ENCODE measurements at places on chromosomes 13 and 19.

GRCh38 chr19:795691-796581 lies 1.3 kb upstream of the PTBP1 start:
- DNase-seq, result no peak

- DNase-seq, result no peak
Observed at GRCh38 chr13:38264363-38265131, 85.1 kb upstream of the UFM1 start.

DNA sequence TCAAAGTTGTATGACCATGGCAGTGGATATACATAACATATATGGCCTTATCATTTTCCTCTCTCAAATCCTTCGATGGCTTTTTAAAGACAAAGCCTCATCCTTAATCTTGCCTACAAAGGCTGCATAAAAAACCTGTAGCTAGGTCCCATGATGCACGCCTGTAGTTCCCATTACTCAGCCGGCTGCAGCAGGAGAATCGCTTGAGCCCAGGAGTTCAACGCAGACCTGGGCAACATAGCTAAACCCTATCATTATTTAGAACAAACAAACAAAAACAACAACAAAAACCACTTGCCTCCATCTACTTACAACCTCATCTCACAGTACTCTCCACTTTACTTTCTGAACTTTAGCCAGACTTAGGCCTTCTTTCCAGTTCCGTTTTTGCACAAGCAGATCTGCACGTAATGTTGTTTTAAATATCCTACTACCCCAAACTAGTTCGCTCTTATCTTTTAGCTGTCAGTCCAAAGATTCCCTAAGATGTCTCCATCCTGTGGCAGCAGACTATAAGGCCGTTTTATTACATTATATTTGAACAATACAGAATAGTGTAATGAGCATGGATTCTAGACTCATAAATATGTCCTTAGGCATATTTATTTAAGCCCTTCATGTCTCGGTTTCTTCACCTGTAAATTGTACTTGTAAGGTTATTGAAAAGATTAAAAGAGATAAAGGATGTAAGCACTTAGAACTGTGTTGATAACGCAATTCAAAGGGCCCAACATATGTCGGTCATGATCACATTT lies 969 bp upstream of the POMP start:
- DNase-seq, result peak; percentile 21

DNA sequence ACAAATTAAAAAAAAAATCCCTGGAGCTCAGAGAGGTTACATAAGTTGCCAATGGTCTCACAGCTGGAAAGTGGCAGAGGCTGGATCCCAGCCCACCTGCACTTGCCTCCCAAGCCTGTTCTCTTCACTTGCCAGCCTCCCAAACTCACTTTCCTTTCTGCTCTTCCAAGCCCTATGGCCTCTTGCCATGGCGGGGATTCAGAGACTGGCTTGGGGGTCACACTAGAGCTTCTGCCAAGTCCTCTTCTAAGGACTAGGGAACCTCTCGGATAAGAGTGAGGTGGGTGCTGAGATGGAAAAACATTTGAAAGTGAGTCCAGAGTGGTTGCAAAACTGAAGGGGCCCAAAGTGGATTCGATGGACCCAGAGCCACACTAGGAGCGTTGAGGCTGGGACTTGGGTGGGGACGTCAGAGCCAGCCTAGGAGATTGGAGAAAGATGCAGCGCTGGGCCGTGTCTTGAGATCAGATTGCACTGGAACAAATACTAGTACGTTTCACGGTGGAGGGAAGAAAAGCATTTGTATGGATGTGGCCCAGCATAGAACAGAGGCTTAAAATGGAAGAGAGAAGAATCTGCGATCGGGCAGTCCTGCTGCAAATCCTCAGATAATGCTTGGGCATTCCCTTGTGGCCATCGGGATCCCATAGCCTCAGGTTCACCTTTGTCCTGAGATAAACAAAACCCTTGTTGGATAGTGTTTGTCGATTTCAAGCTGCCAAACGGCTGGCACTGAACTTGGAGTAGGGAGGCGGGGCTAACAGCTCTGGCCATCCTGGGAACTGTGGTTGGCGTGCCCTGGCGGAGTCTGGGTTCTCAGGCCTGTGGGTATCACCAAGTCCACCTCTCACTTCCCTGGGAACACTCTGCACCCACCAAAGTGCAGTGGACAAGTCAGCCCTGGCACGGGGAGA lies 84.8 kb downstream of the ING1 start:
- DNase-seq, result no peak

- DNase-seq, result no peak
Observed at GRCh38 chr13:23715762-23716235, 145.6 kb downstream of the TNFRSF19 start.

DNA sequence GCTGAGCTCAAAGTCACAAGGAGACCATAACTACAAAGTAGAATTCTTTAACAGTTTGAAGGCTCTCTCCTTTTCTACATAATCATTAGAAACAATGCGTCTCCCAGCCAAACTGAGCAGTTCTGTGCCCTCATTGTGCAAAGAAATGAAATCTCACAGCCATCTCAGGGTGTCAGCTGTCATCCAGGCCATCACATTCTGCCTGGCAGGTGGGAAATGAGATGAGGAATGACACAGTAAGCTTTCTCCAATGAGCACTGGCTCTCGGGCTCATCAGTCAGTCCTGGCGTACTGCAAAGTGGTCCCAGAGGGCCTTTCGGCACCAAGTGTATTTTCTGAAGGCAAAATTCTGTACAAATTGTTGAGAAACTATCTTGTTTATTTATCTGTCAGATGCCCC lies 306.5 kb downstream of the KCTD12 start:
- no peak for DNase-seq

DNA sequence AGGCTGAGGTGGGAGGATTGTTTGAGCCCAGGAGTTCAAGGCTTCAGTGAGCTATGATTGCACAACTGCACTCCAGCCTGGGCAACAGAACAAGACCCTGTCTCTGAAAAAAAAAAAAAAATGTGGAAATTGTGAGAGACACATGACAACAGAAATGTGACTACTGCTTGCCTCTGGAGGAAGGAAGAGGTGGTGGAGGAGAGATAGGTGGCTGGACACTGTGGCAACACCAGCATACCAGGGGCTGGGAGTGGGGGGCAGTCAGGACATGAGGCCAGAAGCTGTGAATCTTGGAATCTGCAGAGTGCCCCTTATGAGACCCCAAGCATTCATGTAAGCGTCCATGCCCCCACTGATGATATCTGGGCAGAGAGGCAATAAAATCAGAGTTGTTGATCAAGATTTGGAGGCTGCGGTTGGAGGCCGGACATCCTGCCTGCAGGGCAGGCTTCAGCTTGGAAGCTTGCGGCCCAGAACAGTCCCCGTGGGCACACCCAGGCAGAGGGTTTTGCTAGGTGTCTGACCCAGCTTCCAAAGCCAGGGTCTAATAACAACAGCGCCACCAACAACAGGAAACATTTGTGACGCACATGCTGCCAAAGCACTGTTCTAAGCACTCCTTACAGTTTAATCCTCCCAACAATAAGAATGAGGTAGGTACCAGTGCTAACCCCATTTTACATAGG lies 16.9 kb downstream of the FAM187B start:
- DNase-seq, result no peak

DNA sequence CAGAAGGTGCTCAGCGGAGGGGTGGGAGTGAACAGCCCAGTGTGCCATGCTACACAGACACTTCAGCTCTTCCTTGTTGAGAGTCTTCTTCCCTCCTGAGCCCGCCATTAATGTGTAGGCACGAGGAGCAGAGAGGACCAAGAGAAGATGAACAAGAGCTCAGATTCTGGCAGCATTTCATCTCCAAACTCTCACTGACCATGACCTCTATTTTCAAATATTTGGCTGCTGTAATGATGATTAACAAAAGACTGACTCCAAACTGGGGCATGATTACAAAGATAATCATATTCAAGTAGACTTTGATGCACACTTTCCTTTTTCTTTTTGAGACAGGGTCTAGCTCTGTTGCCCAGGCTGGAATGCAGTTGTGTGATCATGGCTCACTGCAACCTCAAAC lies 236.5 kb downstream of the DCLK1 start:
- DNase-seq, result no peak

GRCh38 chr13:99998261-99998660 lies 16.7 kb downstream of the ZIC2 start:
- no peak for DNase-seq

GRCh38 chr13:79404985-79405384 lies 1.1 kb downstream of the RBM26 start:
- DNase-seq, result no peak

DNA sequence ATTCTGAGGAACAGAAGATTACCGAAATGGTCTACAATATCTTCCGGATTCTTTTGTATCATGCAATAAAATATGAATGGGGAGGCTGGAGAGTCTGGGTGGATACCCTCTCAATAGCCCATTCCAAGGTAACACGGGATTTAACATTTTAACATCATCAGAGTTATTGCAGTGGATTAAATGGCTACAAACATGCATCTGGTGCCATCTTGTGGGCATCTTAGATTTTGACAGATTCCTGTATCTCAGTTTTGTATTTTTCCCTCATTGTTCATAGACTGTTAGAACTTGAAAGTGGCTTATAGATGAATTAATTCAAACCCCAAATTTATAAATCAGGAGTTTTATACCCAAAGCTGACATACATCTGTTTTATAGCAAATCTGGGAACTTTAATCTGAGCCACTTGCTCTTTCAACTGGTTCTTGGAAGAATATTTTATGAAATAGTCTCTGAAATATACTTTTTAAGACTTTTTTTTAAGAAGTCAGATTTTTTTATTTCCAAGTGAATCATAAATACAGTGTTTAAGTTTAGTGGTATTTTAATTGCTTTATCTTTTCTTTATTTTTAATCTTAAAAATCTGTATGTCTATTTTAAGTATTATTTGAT lies 215.2 kb downstream of the NBEA start:
- peak; percentile 67 for DNase-seq

DNA sequence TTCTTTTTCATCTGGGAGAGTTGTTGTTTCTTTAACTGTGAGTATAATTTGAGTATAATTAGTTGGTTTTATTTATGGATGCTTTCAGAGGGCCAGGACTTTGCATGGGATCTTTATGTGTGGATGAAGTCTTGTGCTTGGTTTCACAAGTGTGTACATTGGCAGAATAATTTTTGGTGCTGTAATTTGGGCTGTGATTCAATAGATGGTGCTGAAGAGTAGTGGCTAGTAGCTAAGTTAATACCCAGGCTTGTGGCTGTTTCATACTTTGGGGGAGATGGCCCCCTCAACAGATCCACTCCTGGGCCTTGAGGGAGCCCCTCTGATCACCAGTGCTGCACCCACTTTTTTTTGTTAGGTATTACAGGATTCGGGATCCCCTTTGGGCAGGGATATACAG lies 1142.4 kb downstream of the SLITRK1 start:
- DNase-seq, result no peak

GRCh38 chr13:97198753-97199152 lies 23.4 kb upstream of the MBNL2 start:
- no peak for DNase-seq

- DNase-seq, result no peak
Observed at GRCh38 chr19:35461060-35461459, 13.0 kb downstream of the FFAR2 start.

DNA sequence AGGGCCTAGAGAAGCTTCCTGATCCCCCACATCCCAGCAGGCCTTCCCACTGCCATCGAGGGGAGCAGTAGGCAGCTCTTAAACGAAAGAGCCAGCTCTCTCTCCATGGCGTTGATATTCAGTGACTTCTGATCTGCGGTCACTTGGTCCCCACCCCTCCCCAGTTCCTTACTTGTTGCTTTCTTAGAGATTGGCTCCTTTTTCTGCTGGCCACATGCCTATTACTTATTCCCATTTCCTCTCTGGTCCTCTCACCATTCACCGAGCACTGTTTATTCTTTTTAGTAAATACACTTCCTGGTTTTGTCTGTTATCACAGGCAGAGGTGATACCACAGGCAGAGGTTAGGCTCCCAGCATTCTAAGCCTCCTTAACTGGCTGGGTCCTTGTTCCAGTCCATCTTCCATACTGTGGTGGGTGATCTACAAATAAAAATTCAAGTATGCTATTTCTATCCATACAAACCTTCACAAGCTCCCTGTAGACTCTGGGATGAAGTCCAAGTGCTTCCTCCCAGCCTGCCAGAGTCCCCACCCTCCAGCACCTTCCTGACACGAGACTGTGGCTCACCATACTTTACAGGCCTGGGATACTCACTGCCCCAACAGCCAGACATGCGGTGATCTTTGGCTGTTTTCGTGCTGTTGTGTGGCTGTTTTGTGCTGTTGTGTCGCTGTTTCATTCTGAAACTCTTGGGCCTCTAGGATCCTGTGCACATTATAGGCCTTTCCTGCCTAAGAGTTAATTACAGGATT lies 315.9 kb downstream of the ATP8A2 start:
- no peak for DNase-seq

GRCh38 chr19:30371161-30371836 lies 885 bp upstream of the ZNF536 start:
- DNase-seq, result no peak

DNA sequence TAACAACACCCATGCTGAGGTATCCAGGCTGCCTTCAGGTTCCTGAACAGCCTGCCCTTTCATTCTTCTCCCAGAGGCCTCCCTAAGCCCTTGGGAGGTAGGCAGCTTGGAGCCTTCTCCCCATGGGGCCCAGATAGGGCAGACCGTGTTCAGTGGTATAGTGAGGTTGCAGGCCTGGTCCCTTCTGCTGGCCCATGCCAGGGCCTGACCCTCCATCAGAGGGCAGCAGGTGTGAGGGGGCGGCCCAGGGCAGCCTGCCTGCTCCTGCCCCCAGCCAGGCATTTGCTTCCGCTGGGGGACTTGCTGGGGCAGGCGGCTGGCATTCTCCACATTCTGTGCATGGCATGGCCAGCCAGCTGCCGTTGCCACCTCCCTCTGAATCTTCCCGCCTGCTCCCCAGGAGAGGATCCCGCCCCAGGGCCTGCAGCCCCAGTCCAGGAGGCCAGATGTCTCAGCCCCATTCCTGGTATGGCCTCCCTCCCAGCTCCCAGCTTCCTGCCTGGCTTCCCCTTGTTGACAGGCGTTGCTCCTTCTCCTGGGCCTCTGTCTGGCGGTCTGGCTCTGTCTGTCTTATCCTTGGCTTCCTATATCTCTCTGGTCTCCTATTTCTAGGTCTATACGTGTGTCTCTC lies 8.9 kb downstream of the CIC start:
- no peak for DNase-seq

- peak; percentile 81 for DNase-seq
Observed at GRCh38 chr19:51158474-51159129, 16.5 kb downstream of the SIGLEC7 start.

DNA sequence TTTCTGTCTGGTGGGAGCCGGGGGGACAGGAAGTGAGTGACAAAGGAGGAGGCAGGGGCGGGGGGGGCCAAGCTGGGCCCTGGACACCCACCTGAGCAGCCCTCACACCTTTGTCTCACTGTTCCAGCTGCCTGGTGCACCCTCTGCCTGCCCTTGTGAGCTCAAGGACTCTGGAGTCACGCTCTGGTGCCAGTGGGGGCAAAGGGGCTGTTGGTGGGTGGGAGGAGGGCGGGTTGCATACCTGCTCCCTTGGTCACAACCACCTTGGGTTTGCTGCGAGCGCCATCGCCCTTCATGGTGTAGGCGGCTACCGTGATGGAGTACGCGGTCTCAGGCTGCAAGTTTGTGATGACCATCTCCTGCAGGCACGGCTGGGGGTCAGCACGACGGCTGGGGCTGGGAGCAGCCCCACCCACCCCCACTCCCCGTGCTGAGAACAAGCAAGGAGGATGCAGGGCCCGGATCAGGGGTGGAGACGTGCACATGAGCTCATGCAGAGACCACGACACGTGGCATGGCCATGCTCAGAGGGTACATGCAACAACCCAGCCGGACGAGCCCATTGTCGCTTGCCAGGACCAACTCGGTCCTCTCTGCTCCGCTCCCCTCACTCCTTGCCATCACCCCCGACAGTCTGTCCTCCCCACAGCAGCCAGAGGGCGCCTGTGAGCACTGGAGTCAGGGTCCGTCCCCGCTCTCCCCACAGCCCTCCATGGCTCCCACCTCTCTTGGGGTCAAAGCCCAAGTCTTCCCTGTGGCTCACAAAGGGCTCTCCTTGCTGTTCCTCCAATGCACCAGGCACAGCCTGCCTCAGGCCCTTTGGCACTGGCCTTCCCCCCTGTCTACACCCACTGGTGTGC lies 114.9 kb downstream of the PTPRS start:
- no peak for DNase-seq

Data from suppressor macrophage treated with lipopolysaccharide for 1 hour (primary cell).